ENCODE measurements at places on chromosomes 3 and 15. TPM values are rescaled to one million over a fixed set of nuclear protein-coding genes. Genes with fewer than 3 reads are reported as not detected.

The DALRD3 gene
- polyA plus RNA-seq: 40.6 TPM

The GOLGA6L4 gene
- 3.3 TPM for polyA plus RNA-seq

The HAPLN3 gene
- 6.6 TPM for polyA plus RNA-seq

The RLBP1 gene
- polyA plus RNA-seq: not detected

DNA sequence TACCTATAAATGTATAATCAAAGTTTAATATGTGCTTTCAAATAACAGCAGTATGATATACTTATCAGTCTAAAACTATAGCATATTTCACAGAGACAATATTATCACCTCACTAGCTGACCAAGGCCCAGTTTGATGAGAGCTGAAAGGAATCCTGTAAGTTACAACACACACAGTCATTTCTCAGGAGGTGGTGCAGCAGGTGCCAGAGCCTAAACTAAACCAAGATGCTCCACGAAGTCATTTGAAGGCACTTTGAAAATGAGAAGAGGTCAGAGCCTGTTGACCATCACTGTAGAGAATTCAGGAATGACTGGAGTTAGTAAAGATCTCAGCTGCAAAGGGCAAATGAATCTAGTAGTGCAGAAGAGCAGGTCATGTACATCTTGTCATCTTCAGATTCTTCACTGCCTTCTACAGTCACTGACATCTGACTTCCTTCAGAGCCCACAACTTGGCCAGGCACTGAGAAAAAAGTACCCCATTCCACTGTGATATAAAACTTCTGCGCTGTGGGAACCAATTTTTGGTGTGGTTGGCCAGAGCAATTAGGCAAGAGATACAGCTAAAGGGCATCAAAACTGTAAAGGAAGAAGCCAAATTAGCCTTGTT is 7.9 kb downstream of the GBE1 start:
- H3K27ac ChIP-seq: no peak overlapping the region
- no peak overlapping the region for H3K4me3 ChIP-seq
- DNase-seq: no peak
- no peaks in the 10 kb centered on the region for H3K36me3 ChIP-seq
- no peaks in the 10 kb centered on the region for H3K27me3 ChIP-seq
- no peaks in the 10 kb centered on the region for H3K4me1 ChIP-seq

All from hepatocyte (in vitro differentiated cells).